Left renal pelvis (tissue), 4 donors: ENCODE measurements at places on chromosomes 11 and 22. TPM values are rescaled to one million over a fixed set of nuclear protein-coding genes. Genes with fewer than 3 reads are reported as not detected.

- no peak for DNase-seq
Observed at GRCh38 chr11:126257764-126258163, 10.9 kb downstream of the SRPRA start.

- peak; percentile 77 for DNase-seq
Observed at GRCh38 chr22:25110846-25111578, 88.6 kb upstream of the CRYBB3 start.

DNA sequence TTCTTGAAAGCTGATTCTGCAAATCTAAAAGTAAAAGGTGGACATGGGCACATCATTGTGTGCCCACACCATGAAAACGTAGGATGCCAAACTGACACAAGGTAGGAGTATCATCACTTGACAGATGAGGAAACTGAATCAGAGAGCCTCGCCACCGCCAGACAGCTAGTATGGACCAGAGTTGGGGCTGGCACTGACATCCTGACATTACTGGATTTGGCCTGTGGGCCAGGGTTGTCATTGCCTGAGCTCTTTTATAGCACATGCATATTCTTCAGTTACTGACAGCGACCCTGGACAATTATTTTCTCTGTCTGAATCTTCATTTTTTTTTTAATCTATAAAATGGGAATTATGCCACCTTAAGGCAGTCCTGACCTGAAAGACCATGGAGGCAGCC is 16.5 kb downstream of the USP35 start:
- DNase-seq = no peak

DNA sequence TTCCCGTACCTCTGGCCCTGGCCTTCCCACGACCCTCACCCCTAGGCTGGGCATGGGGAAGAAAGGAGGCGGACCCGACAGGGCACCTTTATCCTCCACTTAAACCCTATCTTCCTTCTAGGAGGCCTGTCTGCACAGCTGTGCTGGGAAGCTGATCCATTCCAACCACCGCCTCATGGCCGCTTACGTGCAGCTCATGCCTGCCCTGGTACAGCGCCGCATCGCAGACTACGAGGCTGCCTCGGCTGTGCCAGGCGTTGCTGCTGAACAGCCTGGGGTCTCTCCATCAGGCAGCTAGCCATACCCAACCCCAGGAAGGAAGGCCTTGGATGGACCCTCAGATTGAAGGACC is 599 bp downstream of the TIMM10B start:
- DNase-seq = no peak

DNA sequence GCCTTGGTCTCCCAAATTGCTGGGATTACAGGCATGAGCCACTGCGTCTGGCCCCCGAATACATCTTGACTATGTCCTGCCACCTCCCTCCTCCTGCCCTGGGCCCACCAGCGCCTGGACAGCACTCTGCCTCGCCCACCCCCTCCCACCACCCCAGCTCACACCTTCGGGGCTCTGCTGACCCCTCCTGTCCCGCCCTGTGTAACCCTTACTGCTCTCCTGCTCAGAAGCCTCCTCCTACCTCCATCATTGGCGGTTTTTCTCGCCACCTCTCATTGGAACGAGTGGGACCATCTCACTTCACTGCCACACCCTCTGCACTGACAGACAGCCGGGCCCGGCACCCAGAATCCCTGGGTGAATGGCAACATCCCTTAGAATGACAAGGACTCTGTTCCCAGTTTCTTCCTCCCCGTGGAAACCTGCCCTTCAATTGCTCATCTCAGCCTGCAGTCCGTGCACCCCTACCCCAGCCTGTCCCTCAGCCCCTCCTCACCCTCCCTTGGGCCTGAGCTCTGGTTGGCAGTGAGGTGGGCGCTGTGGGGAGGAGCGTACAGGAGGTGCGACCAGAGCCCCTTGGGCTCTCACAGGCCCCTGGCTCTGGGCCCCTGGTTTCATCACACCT is 32.2 kb downstream of the LRRC74B start:
- no peak for DNase-seq

- no peak for DNase-seq
Observed at GRCh38 chr22:27057717-27058116, 400.3 kb downstream of the MIAT start.

- no peak for DNase-seq
Observed at GRCh38 chr11:69373251-69373635, 79.3 kb downstream of the MYEOV start.

DNA sequence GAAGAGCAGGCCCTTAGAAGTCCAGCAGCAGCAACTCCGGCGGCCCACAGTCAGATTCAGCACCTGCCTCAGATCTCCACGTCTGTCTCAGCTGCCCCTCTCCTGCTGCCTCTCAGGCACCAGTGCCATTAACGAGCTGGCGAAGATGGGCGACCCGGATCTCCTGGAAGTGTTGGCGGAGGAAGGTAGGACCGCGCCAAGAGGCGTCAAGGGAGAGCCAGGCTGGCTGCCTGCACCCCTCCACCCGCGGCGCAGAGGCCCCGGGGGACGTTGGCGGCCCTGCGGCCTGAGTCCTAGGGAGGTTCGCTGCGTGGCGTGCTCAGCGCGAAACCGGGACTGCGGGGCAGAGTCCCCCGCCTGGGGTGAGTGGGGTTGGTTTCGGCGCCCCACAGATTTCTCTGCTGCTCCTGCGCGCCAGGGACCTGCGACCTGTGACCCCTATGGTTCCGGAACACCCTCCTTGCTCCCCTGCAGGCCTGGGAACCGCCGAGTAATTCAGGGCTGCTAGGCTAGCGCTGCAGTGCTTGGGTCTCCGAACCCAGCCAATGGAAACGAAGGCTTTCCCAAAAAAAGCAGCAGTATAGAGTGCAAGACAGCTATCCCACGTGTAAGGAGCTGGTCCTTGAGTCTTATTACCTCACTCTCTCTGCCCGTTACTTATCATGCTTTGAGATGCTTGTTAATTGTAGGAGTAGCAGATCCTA is 615 bp downstream of the ANO5 start:
- DNase-seq = no peak

- no peak for DNase-seq
Observed at GRCh38 chr22:30408388-30409102, 11.7 kb downstream of the SEC14L2 start.

GRCh38 chr11:12117611-12118010 is 7.2 kb downstream of the MICAL2 start:
- DNase-seq = no peak

DNA sequence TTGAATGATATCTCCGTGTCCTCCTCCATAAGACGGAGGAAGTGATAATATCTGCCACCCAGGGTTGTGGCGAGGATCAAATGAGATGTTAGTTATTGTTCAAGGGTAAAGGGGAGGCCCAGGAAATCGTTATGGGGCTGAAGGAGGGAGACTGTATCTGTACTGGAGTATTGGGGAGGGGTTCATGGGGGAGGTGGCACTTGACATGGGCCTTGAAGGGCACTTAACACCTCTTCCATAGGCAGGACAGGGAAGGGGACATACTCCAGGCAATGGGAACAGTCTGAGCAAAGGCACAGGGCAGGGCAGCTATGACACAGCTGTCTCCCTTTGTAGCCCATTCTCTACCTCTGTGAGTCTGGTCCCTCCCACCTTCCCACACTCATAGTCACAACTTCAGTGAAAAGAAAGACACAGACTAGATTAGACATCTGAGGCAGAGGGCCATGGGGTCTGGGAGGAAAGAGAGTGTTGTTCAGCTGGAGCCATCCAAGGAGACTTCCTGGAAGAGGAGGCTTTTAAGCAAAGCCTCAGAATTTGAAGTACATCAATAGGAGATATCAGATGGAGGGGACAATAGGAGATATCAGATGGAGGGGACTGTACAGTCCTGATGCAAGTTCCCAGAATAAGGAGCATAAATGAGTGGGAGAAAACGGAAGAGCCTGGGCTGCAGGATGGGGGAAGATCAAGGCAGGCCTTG is 15.8 kb upstream of the DGKZ start:
- DNase-seq = no peak

DNA sequence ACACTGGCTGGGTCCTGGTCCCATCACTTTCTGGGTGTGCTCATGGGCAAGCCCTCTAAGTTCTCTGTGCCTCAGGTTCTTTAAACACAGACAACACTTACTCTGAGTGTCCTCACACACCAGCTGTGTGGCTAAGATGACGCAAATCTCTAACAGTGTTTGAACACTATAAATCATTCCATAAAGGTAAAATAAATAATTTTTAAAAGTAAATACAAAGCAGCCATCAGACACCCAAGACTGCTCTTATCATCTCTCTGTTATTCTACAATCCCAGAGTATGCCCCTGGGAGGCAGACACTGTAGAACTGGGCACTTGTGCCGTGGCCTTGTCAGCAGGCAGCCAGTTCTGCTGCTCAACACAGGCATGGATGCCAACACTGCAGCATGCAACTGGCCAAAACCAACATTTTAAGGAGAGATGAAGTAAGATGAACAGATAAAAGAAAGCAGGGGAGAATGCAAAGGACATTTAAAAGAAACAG is 56.8 kb downstream of the RPL27A start:
- DNase-seq = no peak

DNA sequence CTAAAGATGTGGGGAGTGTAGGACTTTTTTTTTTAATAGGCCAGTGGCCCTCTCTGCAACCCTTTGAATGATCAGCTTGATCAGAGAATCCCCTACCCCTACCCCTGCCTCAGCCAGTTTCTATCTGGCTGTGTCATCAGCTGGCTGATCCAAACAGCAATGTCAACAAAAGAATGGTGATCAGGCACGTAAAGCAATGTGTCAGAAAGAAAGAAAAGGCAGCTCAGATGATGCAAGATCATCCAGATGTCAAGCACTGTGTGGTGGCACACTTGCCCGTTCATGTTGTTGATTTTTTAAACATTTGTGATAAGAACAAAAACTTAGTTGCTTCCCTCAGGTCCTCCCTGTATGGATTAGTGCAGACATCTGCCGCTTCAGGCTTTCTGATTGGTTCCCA is 26.3 kb upstream of the EHF start:
- no peak for DNase-seq

- no peak for DNase-seq
Observed at GRCh38 chr11:59841514-59841913, 3.8 kb downstream of the CBLIF start.

GRCh38 chr22:21443057-21443734 is 24.0 kb upstream of the TMEM191C start:
- DNase-seq = no peak

GRCh38 chr11:109148669-109149068 is 273.3 kb upstream of the C11orf87 start:
- DNase-seq = no peak

DNA sequence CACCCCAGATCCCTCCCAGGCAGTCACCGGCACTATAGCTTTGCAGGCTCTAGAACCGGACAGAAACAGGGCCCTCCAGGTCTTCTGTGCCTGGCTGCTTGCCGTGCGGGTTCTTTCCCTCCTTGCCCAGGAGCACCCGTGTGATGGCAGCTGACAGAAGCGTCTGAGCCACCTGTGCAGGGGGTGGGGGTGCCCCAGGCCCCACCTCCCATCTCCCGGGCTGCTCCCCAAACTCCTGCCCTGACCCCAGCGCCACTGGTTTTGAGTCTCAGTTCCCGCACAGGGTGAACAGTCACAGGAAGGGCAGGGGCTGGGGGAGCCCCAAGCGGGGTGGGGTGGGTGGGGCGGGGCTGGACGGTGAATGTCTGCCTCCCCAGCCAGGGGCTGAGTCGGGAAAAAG is 13.2 kb upstream of the PHLDA2 start:
- no peak for DNase-seq

DNA sequence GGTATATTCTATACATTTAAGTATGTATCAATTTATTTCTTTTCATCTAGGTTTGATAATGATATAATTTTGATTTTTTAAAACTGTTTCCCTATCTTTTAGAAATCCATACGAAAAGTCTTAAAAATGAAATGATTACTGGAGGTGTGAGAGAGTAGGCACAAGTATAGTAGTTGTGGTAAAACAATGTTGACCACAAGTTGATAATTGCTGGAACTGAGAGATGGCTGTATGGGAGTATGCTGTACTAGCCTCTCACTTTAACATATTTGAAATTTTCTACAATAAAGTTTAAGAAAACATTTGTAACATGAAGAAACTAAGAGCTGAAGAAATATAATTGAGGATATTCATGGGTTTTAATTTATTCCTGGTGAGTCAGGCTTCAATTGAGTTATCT is 30.0 kb downstream of the FSHB start:
- DNase-seq = no peak

- DNase-seq = no peak
Observed at GRCh38 chr11:43327987-43328386, 16.2 kb downstream of the API5 start.

- DNase-seq = no peak
Observed at GRCh38 chr11:100851584-100852152, 164.6 kb downstream of the ARHGAP42 start.

DNA sequence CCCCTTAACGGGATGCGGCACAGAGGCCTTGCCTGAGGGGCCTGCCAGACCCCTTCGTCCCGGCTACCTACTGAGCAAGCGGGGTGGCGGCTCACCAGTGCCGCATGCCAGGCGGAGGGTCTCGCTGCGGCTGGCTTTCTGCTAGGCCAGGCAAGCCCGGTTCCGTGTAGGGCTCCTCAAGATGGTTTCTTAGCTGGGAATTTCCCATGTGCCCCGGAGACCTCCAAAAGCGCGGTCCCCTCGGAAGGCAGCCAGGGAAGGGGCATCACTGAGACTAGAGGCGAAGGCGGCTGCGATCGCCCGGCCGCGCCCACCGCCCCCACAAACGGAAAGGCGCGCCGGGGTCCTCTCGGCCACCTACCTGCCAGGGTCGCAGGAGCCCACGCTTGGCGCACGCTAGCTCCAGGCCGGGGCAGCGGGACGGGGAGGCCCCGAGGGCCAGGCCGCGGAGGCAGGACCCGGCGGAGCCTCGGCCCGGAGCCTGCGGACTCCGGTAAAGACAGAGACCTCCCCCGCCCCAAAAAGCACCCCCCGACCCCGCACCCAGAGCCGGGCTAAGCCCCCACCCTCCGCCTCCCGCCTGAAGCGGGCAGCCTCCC is 23.8 kb downstream of the MICAL3 start:
- no peak for DNase-seq

GRCh38 chr11:61967924-61968757 is 707 bp upstream of the FTH1 start:
- no peak for DNase-seq

PICK1 gene
- polyA plus RNA-seq = 23.0 TPM

OR5B21 gene
- not detected for polyA plus RNA-seq

ABTB2 gene
- 13.9 TPM for polyA plus RNA-seq

GNG3 gene
- 2.4 TPM for polyA plus RNA-seq

UBASH3B gene
- 5.3 TPM for polyA plus RNA-seq

SLC37A4 gene
- polyA plus RNA-seq = 13.9 TPM

SMC1B gene
- polyA plus RNA-seq = 0.19 TPM

ASCL2 gene
- 1.8 TPM for polyA plus RNA-seq

SLC7A4 gene
- polyA plus RNA-seq = 1.2 TPM

DUSP8 gene
- 2.6 TPM for polyA plus RNA-seq

NECTIN1 gene
- 39.8 TPM for polyA plus RNA-seq

OR4A16 gene
- not detected for polyA plus RNA-seq

HBG1 gene
- 6.7 TPM for polyA plus RNA-seq

ALG9 gene
- 40.8 TPM for polyA plus RNA-seq

P2RX6 gene
- polyA plus RNA-seq = 1.4 TPM

ADORA2A gene
- 5.1 TPM for polyA plus RNA-seq

SHANK3 gene
- 11.9 TPM for polyA plus RNA-seq
